ENCODE measurements at places on chromosomes 3 and 15.

DNA sequence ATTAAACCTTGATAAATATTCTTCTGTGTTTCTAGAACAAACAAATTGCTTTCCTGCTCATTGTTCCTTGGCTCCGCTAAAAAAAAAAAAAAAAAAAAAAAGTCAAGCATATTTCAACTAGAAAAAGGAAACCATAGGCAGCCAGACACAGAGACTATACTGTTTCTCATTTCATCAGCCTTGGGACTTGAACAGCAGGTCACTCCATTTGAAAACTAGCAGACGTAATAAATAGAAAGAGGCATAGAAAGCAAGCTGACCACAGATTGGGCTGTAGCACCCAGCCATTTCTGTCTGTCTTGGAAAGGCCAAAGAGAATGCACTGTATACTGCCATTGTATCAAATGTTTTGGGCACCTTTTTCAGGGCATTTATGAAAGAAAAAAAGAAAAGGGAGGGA, 697.1 kb downstream of the NLGN1 start:
- no peak for DNase-seq

DNA sequence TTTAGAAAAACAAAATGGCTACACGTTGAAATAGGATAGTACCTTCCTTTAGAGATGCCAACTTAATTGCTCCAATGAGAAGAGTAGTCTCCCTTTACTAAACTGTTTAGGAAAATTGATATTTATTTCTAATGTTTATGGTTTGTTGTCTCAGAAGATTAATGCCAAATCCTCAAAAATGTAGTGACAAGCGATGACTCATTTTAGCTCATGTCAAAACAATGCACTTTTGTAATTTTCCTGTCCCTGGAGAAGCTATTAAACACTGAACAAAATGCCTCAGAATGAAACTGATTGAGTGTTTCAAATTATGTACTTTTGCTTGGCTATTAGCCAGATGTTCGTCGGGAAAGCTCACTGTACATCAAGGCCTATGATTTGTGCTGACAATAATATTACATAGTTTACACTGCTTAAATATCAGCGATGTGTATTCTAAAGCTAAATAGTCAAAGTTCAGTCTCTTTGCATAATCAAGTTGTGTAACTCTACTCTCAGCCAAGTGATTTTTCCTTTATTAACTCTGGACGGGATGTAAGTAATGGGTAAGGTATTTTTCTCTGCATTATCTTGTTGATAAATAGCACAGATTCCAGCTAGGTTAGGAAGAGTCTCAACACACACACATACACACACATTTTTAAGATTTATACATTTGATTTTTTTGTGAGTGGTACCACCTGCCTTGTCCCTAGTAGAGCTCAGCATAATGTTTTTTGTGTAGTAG, 83.7 kb downstream of the CMSS1 start:
- DNase-seq = no peak

DNA sequence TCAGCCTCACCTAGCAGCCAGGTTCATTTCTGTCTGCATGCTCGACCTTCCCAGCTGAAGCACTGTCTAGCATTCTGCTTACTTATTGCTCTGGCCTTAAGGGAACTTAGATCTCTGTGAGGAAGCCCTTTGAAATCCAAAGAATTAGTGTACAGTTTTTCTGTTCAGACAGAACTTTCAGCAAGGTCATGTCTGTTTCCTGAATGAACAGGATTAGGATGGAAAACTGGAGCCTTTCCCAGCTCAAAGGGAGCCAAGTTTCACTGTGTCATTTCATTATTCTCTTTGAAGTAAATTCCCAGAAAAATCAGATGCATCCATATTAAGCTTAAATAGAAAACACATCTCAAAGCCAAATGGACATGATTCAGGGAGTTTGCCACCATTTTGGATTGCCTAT, 457.3 kb upstream of the KCNMB2 start:
- no peak for DNase-seq

DNA sequence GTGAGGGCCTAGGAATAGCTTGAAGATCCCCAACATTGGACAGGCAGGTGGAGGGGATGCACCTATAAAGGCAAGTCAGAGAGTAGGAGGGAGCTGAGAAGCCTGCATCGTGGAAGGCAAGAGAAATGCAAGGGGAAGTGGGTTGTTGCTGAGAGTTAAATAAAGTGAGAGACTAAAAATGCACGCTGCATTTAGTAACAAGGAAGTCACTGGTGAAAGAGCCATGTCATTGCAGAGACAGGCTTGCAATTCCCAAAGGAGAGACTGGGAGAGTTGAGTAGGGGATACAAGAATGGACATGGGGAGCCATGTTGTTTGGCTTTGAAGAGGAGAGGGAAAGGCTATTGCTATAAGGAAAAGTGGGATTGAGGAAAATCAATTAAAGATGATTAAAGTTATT, 77.0 kb upstream of the HEG1 start:
- peak; percentile 53 for DNase-seq

DNA sequence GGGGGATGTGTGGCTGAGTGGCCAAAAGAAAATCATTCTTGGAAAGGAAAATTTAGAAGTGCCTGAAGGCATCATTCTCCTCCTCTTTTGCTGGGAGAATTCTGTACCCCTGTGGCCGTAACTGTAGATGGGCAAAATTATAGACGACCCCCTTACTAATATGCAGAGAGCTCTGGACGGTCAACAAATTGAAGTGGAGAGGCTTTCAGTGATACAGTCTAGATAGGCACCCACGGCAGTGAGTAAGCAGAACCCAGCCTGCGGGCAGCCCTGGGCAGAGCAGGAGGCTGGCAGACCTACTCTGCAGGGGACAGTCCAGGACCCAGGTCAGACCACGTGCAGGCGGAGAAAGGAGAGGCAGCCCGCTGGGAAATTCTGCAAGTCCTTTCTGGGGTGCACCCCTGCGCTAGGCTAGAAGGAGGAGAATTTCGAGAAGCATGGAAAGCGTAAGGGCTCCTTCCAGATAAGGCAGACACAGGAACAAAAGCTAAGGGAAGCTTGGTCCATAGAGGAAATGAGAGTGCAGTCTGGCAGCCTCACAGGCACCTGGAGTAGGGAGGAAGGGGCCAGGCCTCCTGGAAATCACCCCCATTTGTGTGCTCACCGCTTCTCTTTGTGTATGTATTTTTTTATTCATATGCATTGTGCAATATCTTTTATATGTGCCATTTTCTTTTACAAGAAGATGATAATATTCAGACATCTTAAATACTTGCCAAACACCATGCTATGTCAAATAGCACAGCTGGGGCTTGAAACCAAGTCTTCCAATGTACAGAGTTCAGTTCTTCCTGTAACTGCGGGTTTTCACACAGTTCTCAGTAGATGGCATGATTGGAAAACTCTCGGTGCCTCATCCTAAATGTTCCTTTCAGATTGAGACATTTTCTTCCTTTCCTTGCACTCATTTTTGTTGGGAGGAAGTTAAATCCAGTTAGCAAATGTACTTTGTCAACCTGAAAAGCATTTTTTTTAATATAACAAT, 40.2 kb downstream of the LRRK1 start:
- no peak for DNase-seq

DNA sequence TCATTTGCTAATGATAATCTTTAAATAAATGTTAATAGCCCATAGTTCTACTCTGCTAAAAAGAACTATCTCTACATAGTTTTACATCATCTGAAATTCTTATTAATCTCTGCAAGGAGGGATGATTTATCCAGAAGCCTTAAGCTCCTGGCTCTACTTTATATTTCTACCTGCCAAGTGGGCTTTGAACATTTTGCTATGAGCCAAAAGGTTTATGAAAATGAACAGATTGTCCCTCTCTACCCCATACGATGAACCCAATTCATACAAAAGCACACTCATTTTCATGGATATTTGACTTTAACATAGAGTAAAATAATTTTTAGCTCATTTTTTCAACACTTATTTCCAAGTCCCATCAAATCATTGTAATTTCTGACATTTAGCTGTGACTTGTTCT, 611.0 kb downstream of the NSUN3 start:
- no peak for DNase-seq
